NCI-H1930 (cell line): ENCODE measurements at places on chromosomes 6 and 20.

- no peak for DNase-seq
Observed at GRCh38 chr20:58776109-58776508, 74.6 kb downstream of the GNAS-AS1 start.

DNA sequence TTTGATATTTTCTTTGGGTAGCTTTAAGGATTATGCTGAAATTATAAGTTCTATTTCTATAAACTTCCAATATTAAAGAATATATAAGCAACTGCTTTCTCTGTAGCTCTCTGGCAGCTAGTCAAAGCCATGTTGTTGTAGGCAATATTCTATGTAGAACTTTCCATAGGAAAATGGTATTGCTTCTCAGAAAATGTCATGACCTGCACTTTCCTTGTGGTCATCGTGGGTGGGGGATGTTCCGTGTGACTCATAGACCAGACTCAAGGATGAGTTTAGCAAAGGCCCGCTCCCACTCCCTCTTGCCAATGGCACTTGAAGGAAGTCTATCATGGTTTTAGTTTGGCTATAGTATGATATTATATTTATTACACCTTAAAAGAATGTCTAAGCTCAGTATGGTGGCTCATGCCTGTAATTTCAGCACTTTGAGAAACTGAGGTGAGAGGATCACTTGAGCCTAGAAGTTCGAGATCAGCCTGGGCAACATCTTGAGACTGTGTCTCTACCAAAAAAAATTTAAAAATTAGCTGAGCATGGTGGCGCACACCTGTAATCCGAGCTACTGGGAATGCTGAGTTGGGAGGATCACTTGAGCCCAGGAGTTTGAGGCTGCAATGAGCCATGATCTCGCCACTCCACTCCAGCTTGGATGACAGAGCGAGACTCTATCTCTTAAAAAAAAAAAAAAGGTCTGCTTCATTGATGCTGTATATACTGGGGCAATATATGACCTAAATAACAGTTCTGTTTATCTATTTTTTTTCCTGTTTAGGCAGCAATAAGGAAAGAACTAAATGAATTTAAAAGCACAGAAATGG is 36.6 kb upstream of the LTV1 start:
- DNase-seq, result no peak

DNA sequence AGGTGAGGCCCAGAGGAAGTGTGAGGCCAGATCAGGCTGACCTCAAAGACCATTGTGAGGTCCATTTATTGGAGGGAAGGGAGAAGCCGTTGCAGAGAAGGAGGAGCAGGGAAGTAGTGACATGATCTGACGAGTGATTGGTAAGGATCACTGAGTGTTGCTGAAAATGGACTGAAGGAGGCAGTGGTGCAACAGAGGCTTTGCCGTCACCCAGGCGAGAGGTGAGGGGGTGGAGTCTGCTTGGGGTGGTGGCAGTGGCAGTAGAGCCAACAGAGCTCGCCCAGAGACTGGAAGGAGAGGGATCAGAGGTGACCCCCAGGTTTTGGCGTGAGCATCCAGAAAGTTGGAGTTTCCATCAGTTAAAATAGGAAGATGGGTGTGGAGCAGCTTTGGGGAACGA is 67.9 kb upstream of the CLDN20 start:
- DNase-seq, result no peak

GRCh38 chr6:134678436-134678889 is 271.4 kb downstream of the ALDH8A1 start:
- DNase-seq, result no peak

DNA sequence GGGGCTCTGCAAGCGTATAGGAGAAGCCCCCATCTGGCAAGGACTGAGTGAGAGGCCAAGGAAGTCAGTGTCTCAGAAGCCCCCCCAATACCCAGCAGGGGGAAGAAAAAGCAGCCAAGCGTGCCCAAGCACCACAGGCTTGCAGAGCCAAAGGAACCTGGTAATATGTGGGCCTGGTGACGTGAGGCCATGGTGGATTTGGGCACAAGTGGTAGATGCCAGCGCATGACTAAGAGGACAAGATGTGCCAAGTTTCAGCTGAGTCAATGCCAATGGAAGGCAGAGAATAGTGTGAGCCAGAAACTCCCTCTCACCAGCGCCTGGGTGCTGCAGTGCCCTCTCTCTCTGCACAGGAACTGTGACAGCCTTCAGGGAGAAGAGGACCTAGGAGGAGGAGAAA is 110.0 kb downstream of the QRSL1 start:
- DNase-seq, result no peak

GRCh38 chr6:114862819-114863218 is 520.0 kb upstream of the HS3ST5 start:
- no peak for DNase-seq

DNA sequence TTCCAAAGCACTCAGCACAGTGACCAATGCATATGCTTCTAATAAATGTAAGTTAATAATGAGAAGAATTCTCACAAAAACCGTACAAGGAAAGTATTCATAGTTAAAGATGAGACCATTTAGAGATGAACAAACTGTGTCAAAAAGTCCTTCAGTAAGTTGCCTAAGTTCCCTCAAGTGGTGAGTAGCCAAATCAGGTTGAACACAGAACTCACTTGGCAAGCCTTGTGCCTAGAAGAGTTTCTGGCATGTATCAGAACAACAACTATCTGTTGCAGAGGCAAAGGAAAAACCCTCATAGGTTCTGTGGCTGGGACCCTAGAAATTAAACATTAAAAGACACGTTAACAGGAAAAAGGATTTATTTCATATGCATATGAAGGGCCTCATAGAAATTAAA is 129.6 kb upstream of the DOK5 start:
- no peak for DNase-seq

DNA sequence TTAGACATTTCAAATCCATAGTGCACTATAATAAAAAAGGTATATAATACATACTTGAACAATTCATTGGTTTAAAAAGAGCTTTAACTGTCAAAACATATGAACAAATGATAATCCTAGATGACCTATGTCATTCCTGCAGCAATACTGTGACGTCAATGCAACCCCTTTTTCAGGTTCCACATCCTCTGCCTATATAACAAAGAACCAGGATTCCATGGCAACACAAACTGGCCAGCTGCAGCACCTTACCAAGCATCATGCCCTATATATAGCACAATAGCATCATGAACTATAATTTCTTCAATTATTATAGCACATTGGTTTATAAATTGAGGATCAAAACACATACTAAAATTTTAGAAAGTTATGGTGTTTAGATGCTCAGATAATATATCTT is 578 bp upstream of the PTCHD4 start:
- peak; percentile 87 for DNase-seq

GRCh38 chr6:164926686-164927085 is 382.7 kb downstream of the C6orf118 start:
- DNase-seq, result no peak

DNA sequence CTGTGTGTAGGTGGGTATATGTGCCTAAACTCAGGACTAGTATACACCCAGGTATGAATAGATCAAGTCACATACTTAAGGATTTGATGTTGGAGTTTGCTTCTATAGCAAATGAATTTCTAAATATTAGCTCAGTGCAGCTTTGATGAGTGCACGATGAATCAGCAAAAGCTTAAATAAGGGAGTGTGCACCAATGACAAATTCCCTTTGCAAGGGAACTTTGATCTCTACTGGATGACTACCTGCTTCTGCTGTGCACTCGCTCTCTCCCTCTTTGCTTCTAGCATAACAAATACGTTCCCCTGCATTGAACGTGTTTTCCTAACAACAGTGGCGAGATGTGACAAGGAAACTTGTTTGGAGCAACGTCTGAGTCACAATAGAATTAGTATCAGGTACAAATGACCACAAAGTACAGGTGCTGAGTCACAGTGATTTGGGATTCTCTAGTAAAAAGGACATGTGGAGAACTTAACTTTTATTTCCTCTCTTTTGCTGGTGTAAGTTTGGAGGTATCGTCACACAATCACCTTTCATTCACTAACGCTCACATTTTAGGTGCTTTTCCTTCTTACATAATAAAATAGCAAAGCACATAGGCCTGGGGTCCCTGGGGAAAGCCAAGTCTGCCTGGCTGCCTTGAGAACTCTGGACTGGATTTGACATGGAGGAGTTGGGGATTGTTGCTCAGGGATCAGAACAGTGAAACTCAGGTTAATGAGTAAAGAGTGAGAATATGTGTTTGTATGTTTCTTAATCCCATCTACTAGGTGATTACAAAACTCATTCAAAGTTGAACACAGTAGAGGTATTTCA is 49.7 kb downstream of the KLHL31 start:
- no peak for DNase-seq

DNA sequence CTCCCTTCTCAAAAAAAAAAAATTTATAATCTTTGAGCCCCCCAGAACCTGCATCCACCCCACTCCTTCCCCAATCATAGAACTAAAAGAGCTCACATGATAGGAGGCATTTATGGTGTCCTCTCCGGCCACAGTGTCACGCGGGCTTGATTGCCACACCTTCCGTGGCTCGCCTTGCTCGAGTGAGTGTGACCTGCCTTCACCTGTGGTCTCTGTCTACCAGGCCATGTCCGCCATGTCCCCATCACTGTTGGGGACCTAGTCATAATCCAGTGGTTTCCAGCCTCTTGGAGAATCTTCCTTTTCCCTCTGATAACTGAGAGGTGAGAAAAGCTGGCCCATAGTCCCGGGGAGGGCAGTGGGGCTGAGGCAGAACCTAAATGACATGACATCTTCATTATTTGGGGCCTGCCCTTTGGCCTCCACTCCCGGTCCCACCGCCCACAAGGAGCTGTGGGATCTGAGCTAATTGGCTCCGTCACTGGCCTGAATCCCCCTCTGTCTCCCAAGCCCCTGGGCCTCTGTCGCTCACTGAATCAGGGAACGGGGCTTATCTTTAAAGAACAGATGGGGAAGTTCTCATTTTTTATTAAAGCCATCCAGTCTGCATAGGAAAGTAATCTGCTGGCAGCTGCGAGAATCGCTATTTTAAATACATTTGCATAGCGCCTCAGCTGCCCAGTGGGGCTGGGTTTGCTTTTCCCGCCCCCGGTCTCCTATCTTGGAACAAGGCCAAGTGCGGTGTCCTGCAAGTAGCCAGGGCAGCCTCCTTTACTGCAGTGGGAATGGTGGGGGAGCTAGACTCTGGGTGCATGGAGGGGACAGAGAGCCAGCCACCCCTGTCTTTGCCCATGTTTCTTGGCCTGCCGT is 197.6 kb upstream of the PMEPA1 start:
- DNase-seq, result no peak

DNA sequence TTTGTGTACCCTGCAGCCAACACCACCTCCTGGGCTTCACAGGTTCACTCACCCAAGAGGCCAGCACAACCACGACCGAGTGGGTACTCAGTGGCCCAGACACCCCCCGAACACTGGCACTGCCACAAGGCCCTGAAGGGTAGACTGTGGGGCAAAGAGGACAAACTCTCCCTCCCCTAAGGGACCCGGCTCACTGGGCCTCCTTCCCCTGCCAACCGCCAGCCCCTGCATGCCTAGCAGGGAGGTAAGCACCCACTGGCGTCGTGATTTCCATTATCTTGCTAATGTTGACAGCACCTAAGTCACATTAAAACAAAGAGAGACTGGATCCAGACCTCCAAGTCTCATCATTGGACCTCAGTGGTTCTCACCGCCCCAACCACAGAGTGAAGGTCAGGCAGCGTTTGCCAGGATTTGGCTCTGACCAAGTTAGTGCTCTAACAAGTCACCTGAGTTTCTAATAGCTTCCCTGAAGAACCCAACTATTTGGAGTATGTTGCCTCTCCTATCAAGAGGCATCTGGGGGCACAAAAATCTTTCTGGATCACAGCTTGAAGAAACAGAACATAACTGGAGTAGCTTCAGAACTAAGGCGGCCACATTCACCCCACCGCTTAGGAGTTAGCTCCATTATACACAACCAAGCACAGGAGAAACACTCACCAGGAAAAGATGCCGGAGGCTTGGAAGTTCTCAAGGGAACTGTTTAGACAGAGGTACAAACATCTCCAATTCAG is 14.0 kb upstream of the APMAP start:
- no peak for DNase-seq

GRCh38 chr6:134177753-134178160 is 125.3 kb upstream of the SLC2A12 start:
- DNase-seq, result no peak

DNA sequence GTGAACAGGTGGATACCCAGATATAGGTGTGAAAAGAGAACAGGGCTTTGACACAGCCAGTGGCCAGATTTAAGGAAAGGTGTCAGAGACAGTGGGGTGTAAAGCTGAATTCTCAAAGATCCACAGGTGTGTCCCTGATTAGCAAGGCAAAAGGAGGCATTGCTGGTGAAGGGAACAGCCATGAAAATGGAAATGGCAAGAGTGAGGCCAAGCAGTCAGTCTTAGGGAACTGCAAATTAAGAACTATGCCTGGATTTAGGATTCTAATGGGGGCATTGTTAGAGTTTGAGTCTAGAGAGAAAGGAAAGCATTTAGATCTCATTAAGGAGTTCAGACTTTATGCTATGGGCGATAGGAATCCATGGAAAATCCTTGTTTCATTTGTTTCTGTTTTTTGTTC is 789.2 kb downstream of the MAFB start:
- no peak for DNase-seq

- DNase-seq, result no peak
Observed at GRCh38 chr6:107235511-107235910, 120.2 kb upstream of the BEND3 start.

- no peak for DNase-seq
Observed at GRCh38 chr20:3908667-3909066, 19.5 kb downstream of the PANK2 start.

GRCh38 chr6:105897131-105897530 is 189.0 kb upstream of the PRDM1 start:
- DNase-seq, result no peak

DNA sequence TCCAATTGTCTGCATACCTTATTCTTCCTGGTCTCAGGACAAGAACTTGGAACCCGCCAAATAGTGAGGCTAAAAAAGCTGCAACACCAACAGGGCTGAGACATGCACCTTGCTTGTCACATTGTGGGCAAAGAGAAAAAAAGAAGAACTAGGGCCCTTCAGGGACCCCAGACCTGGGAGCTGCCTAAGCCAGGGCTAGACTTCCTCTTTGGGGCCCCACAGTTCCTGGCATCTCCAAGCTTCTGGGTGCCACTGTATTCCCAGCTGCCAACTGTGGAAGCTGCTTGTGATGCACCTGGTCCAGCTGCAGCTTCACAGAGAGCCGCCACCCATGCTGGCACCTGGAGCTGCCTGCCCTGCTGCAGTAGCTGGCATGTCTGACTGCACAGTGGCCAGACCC is 370.6 kb downstream of the CD83 start:
- no peak for DNase-seq

- DNase-seq, result no peak
Observed at GRCh38 chr6:167730441-167730840, 96.3 kb upstream of the AFDN start.
